Testis (tissue), 5 donors: ENCODE measurements at places on chromosomes 4 and X. TPM values are rescaled to one million over a fixed set of nuclear protein-coding genes. Genes with fewer than 3 reads are reported as not detected.

Gene TMPRSS11B
- total RNA-seq, result not detected

DNA sequence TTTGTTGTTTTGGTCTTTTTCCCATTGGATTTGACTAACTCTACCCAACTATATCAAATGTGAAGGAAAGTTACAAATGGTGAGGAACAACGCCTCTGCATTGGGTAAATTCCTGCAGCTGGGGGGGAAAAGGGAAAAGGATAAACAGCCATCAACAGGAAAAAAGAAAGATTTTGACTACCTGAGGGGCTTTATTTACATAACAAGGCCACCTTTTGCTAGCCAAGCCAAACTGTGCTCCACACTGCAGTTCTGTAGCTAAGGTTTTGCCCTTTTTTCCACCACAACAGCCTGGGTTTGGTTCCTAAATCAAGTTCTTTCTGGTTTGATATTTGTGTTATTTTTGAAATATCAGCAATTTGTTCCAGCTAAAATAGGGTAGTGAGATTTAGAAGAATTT is 40.8 kb downstream of the RHOXF2B start:
- no peaks in the 10 kb centered on the region for H3K36me3 ChIP-seq
- H3K27me3 ChIP-seq, result no peaks in the 10 kb centered on the region
- DNase-seq, result no peak

DNA sequence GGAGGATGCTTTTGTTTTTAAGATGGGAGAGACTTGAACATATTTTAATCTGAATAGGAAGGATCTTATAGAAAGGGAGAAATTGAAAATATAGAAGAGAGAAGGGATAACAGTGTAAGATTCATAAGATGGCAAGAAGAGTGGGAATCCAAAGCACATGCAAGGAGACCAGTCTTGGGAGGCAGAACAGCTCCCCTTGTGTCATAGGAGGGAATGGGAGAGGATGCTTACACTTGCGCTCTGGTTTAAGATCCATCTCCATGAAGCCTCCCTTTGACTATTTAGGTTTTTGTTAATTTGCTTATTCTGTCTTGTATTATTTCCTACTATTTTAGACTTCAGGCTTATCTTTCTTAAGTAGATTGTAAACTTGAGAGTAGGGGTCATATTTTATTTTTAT is 42.7 kb downstream of the KIF4A start:
- no peaks in the 10 kb centered on the region for H3K36me3 ChIP-seq
- H3K27ac ChIP-seq, result no peak overlapping the region
- H3K27me3 ChIP-seq, result no peaks in the 10 kb centered on the region
- H3K4me1 ChIP-seq, result no peaks in the 10 kb centered on the region
- no peak for DNase-seq

DNA sequence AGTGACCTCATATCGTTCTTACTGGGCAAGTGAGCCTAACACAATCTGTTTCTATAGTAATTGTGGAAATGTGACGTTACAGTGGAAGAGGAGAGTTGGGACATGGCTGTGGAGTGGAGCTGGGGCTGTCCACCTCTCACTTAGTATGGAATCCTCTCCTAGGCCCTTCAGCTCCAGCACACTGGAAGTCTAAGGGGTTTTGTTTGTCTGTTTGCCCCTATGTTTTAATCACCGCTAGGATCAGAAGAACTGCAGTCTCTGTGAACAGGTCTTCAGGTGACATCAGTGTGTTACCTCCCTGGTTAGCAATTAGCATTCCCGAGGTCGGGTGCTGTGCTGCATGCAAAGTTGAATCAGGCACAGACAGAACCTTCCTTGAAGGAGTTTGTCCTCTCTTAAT is 49.3 kb upstream of the CLDN34 start:
- no peaks in the 10 kb centered on the region for H3K36me3 ChIP-seq
- DNase-seq, result no peak
- H3K27ac ChIP-seq, result no peak overlapping the region
- no peak overlapping the region for H3K4me3 ChIP-seq
- H3K4me1 ChIP-seq, result no peaks in the 10 kb centered on the region

DNA sequence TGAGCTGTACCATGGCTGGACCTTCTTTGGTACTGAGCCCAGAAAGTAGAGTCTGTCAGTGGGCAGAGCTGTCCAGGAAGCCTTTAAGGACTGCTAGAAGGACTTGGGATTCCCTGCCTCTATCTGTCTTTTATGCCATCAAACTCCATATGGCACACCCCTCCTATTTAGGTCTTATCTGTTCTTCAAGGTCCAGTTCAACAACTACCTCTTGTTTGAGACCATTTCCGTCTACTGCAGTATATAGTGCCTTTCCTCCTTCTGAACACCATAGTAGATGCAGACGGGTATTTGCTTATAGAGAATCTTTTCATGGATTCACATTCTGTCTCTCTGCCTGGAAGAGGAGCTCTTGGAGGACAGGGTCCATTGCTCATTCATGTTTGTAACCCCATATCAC is 146.1 kb upstream of the IL1RAPL2 start:
- H3K36me3 ChIP-seq, result no peaks in the 10 kb centered on the region
- no peaks in the 10 kb centered on the region for H3K27me3 ChIP-seq
- DNase-seq, result no peak

DNA sequence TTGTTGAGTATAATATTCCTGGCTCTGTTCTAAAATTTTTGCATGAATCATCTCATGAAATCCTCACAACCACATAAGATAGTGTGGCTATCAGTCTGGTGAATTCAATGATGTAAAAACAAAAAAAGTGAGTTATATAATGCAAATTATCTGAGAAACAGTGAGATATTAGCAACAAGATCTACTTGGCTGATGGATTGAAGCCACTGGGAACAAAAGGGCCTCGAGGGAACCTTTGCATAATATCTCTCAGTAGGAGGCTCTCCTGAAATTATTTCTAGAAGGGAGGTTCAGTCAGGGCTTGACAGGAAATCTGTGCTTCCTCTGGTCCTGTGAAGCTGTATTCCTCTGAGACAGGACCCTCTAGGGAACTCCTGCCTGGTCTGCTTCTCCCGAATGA is 30.1 kb upstream of the NUP54 start:
- no peak for DNase-seq
- H3K27ac ChIP-seq, result no peak overlapping the region
- no peaks in the 10 kb centered on the region for H3K4me1 ChIP-seq
- H3K27me3 ChIP-seq, result no peaks in the 10 kb centered on the region
- no peaks in the 10 kb centered on the region for H3K36me3 ChIP-seq
- H3K4me3 ChIP-seq, result no peak overlapping the region

- H3K27ac ChIP-seq, result no peak overlapping the region
- no peaks in the 10 kb centered on the region for H3K36me3 ChIP-seq
- no peak for DNase-seq
- H3K4me1 ChIP-seq, result no peaks in the 10 kb centered on the region
- H3K27me3 ChIP-seq, result peaks cover 3% of the 10 kb centered on the region
Measured at GRCh38 chr4:83906561-83906960, 370.7 kb downstream of the GPAT3 start.

GRCh38 chrX:39158801-39159657 is 357.8 kb downstream of the MID1IP1 start:
- H3K4me1 ChIP-seq, result no peaks in the 10 kb centered on the region
- no peaks in the 10 kb centered on the region for H3K27me3 ChIP-seq
- DNase-seq, result no peak
- no peak overlapping the region for H3K4me3 ChIP-seq

- no peak overlapping the region for H3K4me3 ChIP-seq
- peaks cover 5% of the 10 kb centered on the region for H3K4me1 ChIP-seq
- no peak overlapping the region for H3K27ac ChIP-seq
- no peaks in the 10 kb centered on the region for H3K36me3 ChIP-seq
- no peaks in the 10 kb centered on the region for H3K27me3 ChIP-seq
Measured at GRCh38 chr4:3082925-3083515, 8.5 kb downstream of the HTT start.
